ENCODE measurements at places on chromosomes 7 and 10.

- H3K27ac ChIP-seq, result no peak overlapping the region
- H3K27me3 ChIP-seq, result no peaks in the 10 kb centered on the region
- H3K36me3 ChIP-seq, result no peaks in the 10 kb centered on the region
- no peak overlapping the region for H3K4me3 ChIP-seq
- DNase-seq, result no peak
- H3K4me1 ChIP-seq, result no peaks in the 10 kb centered on the region
These were observed 521.0 kb downstream of the KIF20B start for GRCh38 chr10:90222372-90222771.

GRCh38 chr10:24513155-24513554, 210.5 kb downstream of the ARHGAP21 start:
- H3K36me3 ChIP-seq, result no peaks in the 10 kb centered on the region
- no peak overlapping the region for H3K4me3 ChIP-seq
- H3K27me3 ChIP-seq, result peaks cover 4% of the 10 kb centered on the region
- H3K4me1 ChIP-seq, result no peaks in the 10 kb centered on the region
- H3K27ac ChIP-seq, result no peak overlapping the region

- peak overlapping the region; percentile 96 for H3K4me3 ChIP-seq
- H3K4me1 ChIP-seq, result peaks cover 78% of the 10 kb centered on the region
- DNase-seq, result peak; percentile 39
- peak overlapping the region; percentile 86 for H3K27ac ChIP-seq
- H3K36me3 ChIP-seq, result peaks cover 14% of the 10 kb centered on the region
These were observed 2.1 kb downstream of the NFE2L3 start for GRCh38 chr7:26153823-26154783.

DNA sequence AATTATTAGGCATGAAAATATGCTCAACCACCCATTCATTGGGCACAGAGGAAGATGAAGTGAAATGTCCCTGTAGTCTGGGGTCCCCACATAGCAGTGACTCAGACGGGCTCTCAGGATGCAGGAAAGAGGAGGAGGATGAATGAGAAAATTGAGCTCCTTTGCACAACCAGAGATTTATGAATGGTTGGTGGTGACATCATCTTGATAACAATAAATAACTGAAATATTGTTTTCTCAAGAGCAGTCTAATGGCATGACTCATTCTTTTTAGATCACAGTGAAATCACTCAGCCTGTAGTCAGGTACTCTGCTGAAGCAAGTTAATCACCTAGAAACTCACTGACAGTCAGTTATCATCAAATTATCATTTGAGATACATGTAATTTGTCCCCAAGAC, 254.1 kb downstream of the RELN start:
- DNase-seq, result no peak
- no peaks in the 10 kb centered on the region for H3K27me3 ChIP-seq
- H3K4me3 ChIP-seq, result no peak overlapping the region
- no peaks in the 10 kb centered on the region for H3K36me3 ChIP-seq
- H3K4me1 ChIP-seq, result no peaks in the 10 kb centered on the region

- H3K36me3 ChIP-seq, result peaks cover 1% of the 10 kb centered on the region
- no peak for DNase-seq
- H3K4me1 ChIP-seq, result peaks cover 18% of the 10 kb centered on the region
- no peak overlapping the region for H3K27ac ChIP-seq
These were observed 23.4 kb upstream of the FAM170B start for GRCh38 chr10:49157229-49157628.

DNA sequence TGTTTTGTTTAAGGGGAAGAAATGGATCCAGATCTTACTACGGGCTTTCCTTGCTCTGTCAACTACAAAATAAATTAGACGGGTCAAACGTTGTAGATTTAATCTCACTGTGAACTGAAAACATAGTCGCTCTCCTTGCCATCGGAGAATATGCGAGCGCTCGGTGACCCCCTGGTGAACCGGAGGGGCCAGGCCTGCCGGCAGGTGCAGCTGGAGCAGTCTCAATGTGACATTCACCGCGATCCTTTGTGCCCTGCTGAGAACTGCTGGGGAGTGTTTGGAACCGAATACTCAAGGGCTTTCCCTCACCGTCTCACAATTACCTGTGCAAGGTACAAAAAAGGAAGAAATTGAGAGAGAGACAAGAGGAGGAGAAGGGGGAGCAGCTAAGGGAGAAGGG, 174.1 kb upstream of the GPR26 start:
- H3K4me3 ChIP-seq, result no peak overlapping the region
- no peak for DNase-seq
- H3K27ac ChIP-seq, result no peak overlapping the region
- no peaks in the 10 kb centered on the region for H3K4me1 ChIP-seq
- peaks cover 22% of the 10 kb centered on the region for H3K27me3 ChIP-seq

GRCh38 chr7:27173511-27173955, 587 bp downstream of the HOXA10 start:
- H3K4me1 ChIP-seq, result peaks cover 10% of the 10 kb centered on the region
- H3K27ac ChIP-seq, result no peak overlapping the region
- peaks cover 8% of the 10 kb centered on the region for H3K36me3 ChIP-seq
- no peak overlapping the region for H3K4me3 ChIP-seq
